NCI-H146 (cell line): ENCODE measurements at places on chromosomes 5 and 9.

- DNase-seq = no peak
Observed at GRCh38 chr5:141954194-141954593, 3.8 kb downstream of the PCDH12 start.

DNA sequence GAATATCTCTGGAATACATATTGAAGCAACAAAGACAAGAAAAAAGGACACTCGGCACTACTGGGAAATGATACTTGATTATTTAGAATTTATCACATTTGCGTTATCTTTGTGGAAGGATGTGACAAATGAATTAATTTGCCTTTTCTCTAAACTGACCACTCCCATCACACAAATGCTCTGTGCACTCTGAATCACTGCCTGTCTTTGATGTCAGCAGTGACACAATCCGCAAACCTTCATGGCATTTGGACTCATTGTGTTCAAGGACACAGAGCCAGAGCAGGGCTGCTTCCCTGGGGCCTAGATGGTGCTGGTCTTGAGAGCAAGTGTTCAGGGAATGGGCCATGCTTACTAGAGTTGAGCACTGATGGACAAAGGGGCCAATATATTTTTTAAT is 4.9 kb upstream of the KIF4B start:
- no peak for DNase-seq

GRCh38 chr5:72133212-72133990 is 26.1 kb downstream of the MAP1B start:
- DNase-seq = no peak

DNA sequence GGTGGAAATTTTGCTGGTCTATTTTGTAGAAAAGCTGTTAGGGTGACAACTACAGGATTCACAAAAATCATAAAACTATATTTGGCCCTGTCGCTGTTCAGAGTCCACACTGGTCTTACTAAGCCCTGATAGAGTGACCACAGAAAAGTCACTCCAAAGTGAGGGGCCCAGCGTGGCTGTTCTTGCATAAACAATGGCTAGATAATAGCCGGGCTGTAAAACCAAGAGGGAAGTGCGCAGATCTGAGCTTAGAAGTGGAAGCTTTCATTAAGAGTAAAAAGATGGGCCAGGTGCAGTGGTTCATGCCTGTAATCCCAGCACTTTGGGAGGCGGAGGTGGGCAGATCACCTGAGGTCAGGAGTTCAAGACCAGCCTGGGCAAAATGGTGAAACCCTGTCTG is 15.5 kb upstream of the CTSL start:
- no peak for DNase-seq

DNA sequence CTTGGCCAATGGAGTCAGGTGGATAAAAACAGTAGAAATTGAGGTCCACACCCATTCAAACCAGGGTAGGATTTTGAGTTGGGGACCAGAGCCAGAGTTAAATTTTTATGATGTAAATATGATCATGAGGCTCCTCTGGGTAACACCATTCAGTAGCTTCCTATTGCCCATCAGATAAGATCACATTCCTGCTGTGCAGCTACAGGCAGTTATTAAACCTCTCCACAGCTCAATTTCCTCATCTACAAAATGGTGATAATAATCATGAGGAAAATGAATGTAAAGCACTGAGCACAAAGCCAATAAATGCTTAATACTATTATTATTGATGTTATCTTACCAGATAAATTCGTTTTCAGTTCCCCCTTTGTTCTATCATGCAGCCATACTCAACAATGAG is 432.0 kb downstream of the CAAP1 start:
- no peak for DNase-seq

GRCh38 chr5:98624145-98624880 is 149.2 kb upstream of the RGMB start:
- no peak for DNase-seq

DNA sequence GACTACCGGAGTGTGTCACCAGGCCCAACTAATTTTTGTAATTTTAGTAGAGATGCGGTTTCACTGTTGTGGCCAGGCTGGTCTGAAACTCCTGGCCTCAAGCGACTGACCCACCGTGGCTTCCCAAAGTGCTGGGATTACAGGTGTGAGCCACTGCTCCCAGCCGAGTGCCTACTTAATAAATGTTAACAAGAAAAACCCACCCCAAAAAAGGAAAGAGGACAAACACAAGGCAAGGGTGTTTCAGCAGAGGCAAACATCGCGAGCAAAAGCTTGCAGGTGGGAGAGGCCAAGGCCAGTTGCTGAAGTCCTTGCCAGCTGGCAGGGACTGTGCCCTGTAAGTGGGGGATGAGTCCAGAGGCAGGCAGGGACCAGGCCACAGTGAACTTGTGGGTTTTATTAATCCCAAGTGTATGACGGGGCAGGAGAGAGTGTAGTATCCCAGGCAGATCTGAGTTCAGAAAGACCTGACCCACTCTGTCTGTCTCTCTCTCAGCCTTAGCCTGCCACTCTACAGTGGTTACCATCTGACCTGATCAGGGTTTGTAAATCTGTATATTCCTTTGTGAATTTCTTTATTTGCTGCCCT is 6.4 kb upstream of the FPGS start:
- no peak for DNase-seq
